CD4-positive, alpha-beta memory T cell (primary cell): ENCODE measurements at places on chromosomes 7 and 10.

DNA sequence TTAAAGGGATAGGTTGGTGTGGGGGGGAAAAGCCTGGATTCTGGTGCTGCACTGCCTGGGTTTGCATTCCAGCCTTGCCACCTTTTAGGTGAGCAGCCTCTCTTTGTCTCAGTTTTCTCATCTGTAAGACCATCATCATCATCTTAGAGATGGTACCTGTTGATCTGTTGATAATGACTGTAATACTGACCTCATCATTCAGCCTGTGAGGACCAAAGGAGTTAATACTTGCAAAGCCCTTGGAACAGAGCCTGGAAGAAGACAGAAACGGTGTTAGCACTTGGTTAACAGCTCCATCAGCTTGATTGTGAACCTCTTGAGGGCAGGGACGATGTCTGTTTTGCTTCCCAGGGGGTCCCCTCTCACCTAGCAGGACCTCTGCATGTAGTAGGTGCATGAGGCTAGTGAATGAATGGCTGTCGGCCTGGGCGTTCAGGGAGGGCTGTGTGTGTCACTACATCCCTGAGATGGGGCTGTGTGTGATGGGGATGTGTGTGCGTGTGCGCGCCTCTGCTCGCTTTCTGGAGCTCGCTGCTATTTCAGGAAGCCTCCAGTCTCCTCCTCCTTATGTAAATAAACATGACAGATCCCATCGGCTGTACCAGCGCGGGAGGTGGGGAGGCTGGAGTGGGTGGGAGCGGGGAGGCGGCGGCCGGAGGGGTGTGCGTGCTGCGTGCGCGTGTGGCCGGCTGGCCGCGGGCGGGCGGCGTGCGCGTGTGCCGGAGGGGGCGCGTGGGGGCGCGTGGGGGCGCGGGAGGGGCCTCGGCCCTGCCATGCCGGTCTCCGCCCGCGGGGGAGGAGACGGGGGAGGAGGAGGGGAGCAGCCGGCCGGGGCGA is 61.2 kb downstream of the NEURL1 start:
- H3K36me3 ChIP-seq: no peaks in the 10 kb centered on the region
- no peak overlapping the region for H3K4me3 ChIP-seq
- H3K27ac ChIP-seq: no peak overlapping the region
- no peak for DNase-seq
- peaks cover 5% of the 10 kb centered on the region for H3K27me3 ChIP-seq
- peaks cover 14% of the 10 kb centered on the region for H3K4me1 ChIP-seq

GRCh38 chr10:62063795-62064472 is 162.4 kb downstream of the ARID5B start:
- DNase-seq: no peak
- no peak overlapping the region for H3K27ac ChIP-seq
- no peak overlapping the region for H3K4me3 ChIP-seq
- H3K27me3 ChIP-seq: no peaks in the 10 kb centered on the region
- H3K36me3 ChIP-seq: peaks cover 33% of the 10 kb centered on the region

- no peak overlapping the region for H3K27ac ChIP-seq
- no peak overlapping the region for H3K4me3 ChIP-seq
- H3K36me3 ChIP-seq: no peaks in the 10 kb centered on the region
- H3K27me3 ChIP-seq: no peaks in the 10 kb centered on the region
- no peak for DNase-seq
- no peaks in the 10 kb centered on the region for H3K4me1 ChIP-seq
Observed at GRCh38 chr7:104894726-104895521, 119.1 kb upstream of the KMT2E start.

DNA sequence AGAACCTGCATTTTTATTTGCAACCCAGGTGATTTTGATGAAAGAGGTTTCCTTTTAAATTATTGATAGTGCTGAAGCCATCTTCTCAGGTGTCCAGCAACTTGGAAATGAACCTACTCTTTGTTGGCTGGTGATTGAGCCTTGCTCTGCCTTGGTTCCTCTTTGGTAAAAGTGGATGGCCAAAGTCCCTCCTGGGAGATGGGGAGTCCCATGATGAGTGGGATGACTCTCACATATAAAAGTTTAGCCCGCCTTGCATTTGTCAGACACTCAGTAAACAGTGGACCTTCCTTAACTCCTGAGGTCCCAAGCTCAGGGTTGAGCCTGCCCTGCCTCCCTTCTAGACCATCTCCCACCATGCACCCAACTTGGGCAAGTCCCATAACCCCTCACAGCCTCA is 28.9 kb upstream of the KAT6B start:
- H3K27ac ChIP-seq: no peak overlapping the region
- H3K27me3 ChIP-seq: no peaks in the 10 kb centered on the region

- no peak for DNase-seq
- no peaks in the 10 kb centered on the region for H3K36me3 ChIP-seq
- H3K4me1 ChIP-seq: no peaks in the 10 kb centered on the region
Observed at GRCh38 chr10:89153971-89154370, 53.1 kb downstream of the CH25H start.

- no peak overlapping the region for H3K4me3 ChIP-seq
- H3K27ac ChIP-seq: no peak overlapping the region
- H3K4me1 ChIP-seq: no peaks in the 10 kb centered on the region
- H3K36me3 ChIP-seq: peaks cover 5% of the 10 kb centered on the region
- no peak for DNase-seq
Observed at GRCh38 chr10:48439031-48439430, 132.6 kb downstream of the MAPK8 start.

GRCh38 chr7:129665013-129665401 is 53.5 kb downstream of the NRF1 start:
- no peaks in the 10 kb centered on the region for H3K4me1 ChIP-seq
- DNase-seq: no peak
- no peaks in the 10 kb centered on the region for H3K27me3 ChIP-seq
- no peak overlapping the region for H3K27ac ChIP-seq
- H3K4me3 ChIP-seq: no peak overlapping the region

GRCh38 chr10:49168831-49169500 is 19.2 kb downstream of the TMEM273 start:
- H3K4me3 ChIP-seq: no peak overlapping the region
- peaks cover 20% of the 10 kb centered on the region for H3K4me1 ChIP-seq
- H3K27me3 ChIP-seq: no peaks in the 10 kb centered on the region

DNA sequence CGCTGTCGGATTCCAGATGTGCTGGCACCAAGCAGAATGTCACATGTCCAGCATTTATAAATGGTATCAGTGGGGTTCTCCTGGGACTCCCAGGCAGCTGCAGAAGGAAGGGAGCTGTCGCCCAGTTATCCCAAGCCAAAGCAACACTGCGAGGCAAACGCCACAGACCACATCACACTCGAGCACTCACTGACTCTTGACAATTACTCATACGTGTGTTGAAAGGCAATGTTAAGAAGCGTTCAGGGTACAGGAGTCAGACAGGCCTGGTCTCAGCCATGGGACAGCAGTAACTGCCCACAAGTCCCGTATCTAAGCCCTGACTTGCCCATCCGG is 113.4 kb downstream of the DIP2C start:
- H3K4me1 ChIP-seq: no peaks in the 10 kb centered on the region
- no peak overlapping the region for H3K27ac ChIP-seq
- H3K4me3 ChIP-seq: no peak overlapping the region
- H3K27me3 ChIP-seq: no peaks in the 10 kb centered on the region

DNA sequence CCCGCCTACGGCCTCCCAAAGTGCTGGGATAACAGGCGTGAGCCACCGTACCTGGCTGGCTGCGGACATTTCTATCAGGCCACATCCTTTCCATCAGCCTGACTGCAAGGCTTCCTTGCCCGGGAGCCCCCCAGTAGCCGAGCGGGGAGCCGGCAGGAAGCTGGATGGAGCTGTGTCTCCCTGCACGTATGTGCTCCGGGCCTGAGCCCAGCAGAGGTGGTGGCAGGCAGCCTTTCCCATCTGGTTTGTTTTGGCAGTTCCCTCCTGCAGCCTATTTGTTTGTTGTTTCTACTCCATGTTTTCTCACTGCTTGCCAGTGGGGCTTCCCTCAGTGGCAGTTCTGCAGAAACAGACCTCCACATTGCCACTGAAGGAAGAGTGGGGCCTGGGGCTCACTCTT is 5.4 kb downstream of the POP7 start:
- no peak overlapping the region for H3K27ac ChIP-seq
- H3K4me1 ChIP-seq: peaks cover 9% of the 10 kb centered on the region
- H3K36me3 ChIP-seq: no peaks in the 10 kb centered on the region
- H3K27me3 ChIP-seq: no peaks in the 10 kb centered on the region
- DNase-seq: no peak

DNA sequence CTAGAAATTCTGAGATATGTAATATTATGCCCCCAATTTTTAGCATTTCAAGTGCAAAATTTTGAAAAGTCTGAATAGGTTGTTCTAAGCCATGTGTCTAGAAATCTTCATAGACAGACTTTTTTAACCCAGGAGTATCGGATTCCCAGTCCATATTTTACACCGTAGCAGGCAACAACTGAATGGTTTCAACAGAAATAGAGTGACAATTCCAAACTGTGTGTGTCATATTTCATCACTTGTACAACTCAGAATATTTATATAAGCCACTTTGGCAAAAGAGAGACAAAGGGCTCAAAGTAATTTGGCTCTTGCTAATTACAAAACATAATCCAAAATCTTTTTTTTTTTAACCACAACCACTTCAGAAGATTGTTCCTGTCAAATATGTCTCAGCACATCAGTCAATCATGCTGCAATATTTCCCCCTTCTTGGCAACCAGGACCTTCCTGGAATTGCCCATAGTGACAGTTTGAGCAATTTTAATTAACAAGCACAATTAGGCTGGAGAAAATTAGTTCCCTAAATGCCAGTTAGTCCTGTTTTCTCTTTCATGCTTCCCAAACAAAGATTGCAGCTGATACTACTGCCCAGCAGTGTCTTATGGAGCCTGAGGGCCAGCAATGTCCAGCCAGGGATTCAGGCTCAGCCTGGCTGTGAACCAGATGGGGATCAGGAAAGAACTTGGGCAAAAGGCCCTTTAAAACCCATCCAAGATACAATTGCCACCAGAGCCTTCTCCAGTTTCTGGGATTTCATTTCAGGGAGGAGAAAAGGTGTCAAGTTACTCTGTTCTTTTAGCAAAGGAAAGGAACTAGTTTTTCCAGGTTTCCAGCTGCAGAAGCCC is 533.3 kb upstream of the GHITM start:
- no peaks in the 10 kb centered on the region for H3K4me1 ChIP-seq
- H3K27me3 ChIP-seq: no peaks in the 10 kb centered on the region
- DNase-seq: no peak
- H3K36me3 ChIP-seq: no peaks in the 10 kb centered on the region
- H3K27ac ChIP-seq: no peak overlapping the region

- no peaks in the 10 kb centered on the region for H3K36me3 ChIP-seq
- no peak for DNase-seq
- no peak overlapping the region for H3K27ac ChIP-seq
- H3K27me3 ChIP-seq: no peaks in the 10 kb centered on the region
- H3K4me1 ChIP-seq: no peaks in the 10 kb centered on the region
Observed at GRCh38 chr10:48289501-48290238, 15.2 kb upstream of the FRMPD2 start.

GRCh38 chr10:80498833-80499741 is 38.6 kb upstream of the SH2D4B start:
- peaks cover 100% of the 10 kb centered on the region for H3K4me1 ChIP-seq

- H3K27me3 ChIP-seq: no peaks in the 10 kb centered on the region
- no peak within 1 kb of the TSS for H3K4me3 ChIP-seq
- no peak for DNase-seq
- no peaks in the 10 kb centered on the region for H3K36me3 ChIP-seq
- no peak within 1 kb of the TSS for H3K27ac ChIP-seq
Observed at GRCh38 chr7:137343281-137343841, at the start of gene PTN. Gene PTN (minus strand): TSS chr7:137343733. CDS start chr7:137254973, 88,760 bp downstream.

DNA sequence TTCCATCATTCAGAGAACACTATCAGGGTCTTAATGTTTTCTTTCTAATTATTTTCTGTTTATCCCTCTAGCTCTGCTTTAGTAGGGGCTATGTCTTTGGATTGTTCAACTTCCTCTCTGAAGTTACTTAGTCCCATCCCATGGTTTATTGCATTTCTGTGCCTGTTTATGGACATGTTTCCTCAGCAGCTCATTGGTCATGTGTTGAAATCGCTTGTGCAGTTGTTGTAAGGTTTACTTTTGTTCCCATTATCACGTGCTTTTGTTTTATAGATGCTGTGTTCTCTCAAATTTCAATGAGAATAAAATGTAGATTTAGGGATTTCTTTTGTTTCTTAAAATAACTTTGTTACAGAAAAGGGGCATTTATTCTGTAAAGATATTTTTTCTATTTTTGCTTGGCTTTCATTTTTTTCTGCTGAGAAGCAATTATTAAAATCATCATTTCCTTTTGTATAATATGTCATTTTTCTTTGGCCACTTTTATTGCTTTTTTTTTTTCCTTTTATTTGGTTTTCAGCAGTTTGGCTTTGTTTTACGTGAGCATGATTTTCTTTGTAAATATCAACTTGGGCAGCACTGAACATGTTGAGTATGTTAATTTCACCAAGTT is 110.9 kb downstream of the CCDC7 start:
- H3K27ac ChIP-seq: no peak overlapping the region
- H3K36me3 ChIP-seq: no peaks in the 10 kb centered on the region
- no peaks in the 10 kb centered on the region for H3K27me3 ChIP-seq
- H3K4me1 ChIP-seq: no peaks in the 10 kb centered on the region
- no peak for DNase-seq
- H3K4me3 ChIP-seq: no peak overlapping the region

GRCh38 chr10:6916601-6917000 is 336.5 kb upstream of the PRKCQ start:
- H3K4me3 ChIP-seq: no peak overlapping the region
- no peaks in the 10 kb centered on the region for H3K36me3 ChIP-seq
- no peak overlapping the region for H3K27ac ChIP-seq
- H3K4me1 ChIP-seq: peaks cover 24% of the 10 kb centered on the region

DNA sequence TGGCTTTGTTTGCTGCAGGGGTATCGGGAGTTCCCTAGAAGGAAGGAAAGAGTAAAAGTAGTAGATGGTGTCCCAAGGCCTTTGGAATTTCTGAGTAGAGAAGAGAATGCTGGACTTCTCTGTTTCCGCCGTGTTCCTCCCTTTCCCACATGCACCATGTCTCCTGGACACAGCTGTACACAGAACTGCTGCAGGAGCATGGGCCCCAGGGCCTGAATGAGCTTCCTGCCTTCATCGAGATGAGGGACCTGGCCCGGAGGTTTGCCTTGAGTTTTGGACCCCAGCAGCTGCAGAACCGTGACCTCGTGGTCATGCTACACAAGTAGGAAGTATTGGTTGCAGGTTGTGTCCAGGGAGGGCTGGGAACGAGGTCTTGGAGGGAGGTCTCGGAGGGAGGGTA is 15.3 kb upstream of the PVRIG start:
- no peak overlapping the region for H3K27ac ChIP-seq
- DNase-seq: no peak
- no peak overlapping the region for H3K4me3 ChIP-seq
- H3K27me3 ChIP-seq: no peaks in the 10 kb centered on the region

DNA sequence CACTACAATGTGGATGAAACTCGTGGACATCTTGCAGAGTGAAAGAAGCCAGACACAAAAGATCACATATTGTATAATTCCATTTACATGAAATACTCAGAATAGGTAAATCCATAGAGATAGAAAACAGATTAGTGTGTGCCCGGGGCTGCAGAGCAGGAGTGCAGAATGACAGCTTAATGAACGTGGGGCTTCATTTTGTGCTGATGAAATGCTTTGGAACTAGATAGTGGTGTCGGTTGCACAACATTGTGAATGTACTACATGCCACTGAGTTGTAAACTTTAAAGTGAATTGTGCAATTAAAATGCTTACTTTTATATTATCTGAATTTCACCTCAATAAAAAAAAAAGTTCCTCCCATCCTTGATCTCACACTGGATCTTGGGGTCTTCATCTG is 31.8 kb upstream of the CARD11 start:
- no peak overlapping the region for H3K4me3 ChIP-seq
- DNase-seq: no peak
- H3K4me1 ChIP-seq: no peaks in the 10 kb centered on the region

GRCh38 chr7:98348726-98349474 is 52.0 kb downstream of the BAIAP2L1 start:
- H3K4me1 ChIP-seq: no peaks in the 10 kb centered on the region
- H3K27ac ChIP-seq: no peak overlapping the region
- H3K27me3 ChIP-seq: no peaks in the 10 kb centered on the region
- DNase-seq: no peak
- no peak overlapping the region for H3K4me3 ChIP-seq
- no peaks in the 10 kb centered on the region for H3K36me3 ChIP-seq
